ENCODE measurements at places on chromosomes 5 and 9.

DNA sequence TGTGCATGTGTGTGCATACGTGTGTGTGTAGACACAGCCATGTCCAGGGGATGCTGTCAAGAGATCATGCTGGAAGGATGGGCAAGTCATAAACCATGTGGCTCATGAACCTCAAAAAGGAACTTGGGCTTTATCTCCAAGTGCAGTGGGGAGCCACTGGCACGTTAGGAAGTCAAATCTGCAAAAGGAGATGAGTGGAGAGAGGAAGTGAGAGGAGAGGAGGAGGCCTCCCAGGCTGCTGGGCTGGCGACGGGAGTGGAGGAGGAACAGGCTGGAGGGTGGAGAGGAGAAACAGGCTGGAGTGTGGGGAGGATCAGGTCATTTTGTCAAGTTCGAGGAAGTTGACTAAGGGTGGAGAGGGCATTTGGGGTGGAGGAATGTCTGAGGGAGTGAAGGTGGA is 29.2 kb upstream of the TIFAB start:
- DNase-seq = no peak

DNA sequence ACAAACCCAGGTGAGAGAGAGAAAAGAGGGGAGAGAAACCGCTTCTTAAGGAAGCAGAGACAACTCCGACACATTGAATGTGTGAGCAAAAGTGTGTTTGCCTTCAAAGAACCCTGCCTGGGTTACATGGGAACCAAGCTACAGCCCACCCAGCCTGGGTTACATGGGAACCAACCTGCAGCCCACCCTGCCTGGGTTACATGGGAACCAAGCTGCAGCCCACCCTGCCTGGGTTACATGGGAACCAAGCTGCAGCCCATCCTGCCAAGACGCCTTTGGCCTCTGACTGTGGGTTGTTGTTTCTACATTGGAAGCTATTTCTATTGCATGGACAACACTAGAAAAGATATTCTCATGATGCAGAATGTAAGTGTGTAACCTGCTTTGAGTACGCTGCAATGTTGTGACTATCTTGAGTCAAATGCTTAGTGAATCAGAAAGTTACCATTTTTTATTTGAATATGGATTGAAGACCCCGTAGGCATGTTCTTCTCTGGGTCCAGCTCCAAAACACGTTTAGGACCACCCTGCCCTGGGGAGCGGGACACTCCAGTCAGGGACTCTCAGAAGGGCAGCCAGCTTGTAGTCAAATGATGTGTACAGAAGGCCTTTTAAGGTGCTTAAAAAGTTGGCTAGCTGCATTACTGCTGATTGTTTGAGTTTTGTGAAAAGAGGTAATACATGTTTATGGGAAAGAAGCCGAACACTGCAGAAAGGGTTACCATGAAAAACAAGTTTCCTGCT is 39.1 kb upstream of the UNC5A start:
- DNase-seq = no peak

- no peak for DNase-seq
Observed at GRCh38 chr5:88876714-88877113, 6.3 kb downstream of the MEF2C start.

DNA sequence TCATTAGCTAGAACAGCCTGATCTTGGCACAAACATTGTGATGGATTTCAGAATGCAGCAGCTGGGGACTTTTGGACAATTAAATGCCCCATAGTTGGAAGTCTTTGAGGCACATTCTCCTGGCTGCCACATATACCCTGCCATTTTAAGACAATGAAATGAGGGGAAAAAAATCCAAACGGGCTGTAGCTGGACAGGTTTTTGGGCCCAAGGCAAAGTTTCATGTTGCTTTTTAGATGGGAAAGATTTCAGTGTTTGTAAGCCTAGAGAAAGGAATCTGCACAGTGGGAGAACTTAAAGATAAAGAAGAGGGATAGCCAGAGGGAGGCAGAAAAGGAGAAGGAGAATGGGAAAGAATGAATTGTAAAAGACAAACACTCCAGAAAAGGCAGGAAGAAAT is 30.0 kb upstream of the RICTOR start:
- DNase-seq = no peak
